ENCODE measurements at places on chromosomes 1 and 21.

DNA sequence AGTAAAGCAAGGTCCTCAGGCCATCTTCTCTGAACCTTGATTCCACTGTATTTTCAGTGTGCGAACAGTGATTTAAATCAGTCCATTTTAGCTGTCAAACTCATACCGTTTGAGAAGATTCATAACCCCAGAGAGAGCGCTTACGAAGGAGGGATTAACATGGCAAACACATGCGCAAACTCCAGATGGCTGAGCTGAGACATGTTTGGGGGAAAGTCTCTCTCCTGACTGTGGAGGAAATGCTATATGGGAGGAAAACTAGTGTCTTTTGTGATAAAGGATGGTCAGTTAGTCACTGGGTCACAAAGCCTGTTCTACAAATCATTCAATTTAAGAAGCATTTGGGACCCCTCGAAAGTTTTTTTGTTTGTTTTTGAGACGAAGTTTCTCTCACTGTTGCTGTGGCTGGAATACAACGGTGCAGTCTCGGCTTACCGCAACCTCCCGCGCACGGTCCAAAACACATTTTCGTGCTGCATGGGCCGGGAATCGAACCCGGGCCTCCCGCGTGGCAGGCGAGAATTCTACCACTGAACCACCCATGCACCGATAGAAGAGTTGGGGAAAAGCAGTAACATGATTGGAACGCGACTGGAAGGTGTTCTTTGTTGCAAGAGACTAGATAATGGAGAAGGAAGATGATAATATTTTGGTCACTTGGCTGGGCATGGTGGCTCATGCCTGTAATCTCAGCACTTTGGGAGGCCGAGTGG, 58.4 kb upstream of the CXADR start:
- peak; percentile 61 for DNase-seq

DNA sequence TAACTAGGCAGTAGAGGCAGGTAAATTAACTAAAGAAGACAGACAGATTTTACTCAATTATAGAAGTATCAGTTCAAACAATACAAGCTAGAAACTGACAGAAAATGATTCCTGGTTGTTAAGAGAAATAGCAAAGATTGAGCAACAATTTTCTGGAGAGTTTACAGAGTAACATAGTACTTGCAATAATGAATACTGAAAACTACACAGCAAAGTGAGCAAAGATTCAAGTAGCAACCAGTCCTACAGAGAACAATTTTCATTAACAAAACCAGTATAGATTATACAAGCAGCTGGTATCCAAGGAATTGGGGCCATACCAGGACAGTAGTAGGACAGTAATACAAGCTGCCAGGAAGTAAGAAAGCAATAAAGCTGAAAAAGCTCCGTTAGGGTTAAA, 37.6 kb downstream of the EYA3 start:
- no peak for DNase-seq

DNA sequence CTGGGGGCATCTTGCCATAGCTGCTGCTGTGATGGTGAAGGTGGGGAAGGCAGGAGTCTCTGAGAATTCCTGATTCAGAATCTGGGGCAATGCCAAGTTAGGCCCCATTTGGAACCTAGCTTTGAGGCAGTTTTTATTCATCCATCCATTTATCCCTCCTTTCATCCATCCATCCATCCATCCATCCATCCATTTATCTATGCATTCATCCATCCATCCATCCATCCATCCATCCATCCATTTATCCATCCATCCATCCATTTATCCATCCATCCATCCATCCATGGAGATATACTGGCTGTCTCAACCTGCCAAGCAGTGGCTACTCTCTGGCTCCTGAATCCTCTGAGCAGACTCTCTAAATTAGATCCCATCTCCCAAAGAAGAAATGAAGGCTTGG, 83.1 kb downstream of the PRDM16 start:
- DNase-seq, result no peak

DNA sequence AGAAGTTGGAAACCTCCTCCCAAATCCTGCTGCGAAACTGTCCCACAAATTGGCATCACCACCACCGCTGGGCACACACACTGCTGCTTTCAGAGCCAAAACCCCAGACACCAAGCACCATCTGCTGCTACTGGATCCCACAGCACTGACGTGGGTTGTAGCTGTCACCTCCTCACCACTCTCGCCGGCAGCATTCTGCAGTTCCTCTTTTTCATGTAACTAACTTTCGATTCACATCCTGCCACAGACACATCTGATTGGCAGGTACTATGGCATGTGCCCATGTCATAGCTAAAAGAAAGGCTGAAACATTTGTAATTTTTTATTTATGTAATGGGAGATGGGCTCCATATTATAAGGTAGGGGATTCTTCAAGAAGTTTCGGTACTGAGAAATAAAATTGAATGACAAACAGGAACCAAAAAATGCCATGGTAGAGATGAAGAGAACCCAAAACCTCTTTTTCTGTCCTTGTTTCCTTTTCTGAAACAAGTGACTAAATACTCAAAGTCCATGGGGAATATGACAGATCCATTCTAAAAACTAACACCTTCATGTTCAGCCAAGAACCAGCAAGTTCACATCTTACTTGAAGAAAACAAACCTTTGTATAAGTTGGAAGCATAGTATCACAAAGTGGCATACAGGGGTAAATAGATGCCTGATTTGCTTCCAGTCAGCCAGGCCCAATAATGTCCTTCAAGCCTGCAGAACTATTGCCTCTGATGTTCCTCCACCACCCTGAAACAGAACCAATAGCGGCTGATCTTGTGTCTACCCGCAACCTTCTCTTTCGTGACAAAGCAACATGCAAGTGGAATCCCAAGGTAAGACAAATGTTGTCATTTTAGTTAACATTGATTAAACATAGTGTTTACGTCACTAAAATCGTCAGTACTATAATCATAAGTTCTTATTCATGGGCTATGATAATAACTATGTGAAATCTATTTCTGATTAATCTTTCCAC, 26.6 kb upstream of the RGS13 start:
- DNase-seq, result peak; percentile 86

- DNase-seq, result no peak
Measured at GRCh38 chr1:166859597-166859996, 16.5 kb downstream of the TADA1 start.

GRCh38 chr1:57468641-57469523, 45.0 kb upstream of the DAB1 start:
- DNase-seq, result no peak

DNA sequence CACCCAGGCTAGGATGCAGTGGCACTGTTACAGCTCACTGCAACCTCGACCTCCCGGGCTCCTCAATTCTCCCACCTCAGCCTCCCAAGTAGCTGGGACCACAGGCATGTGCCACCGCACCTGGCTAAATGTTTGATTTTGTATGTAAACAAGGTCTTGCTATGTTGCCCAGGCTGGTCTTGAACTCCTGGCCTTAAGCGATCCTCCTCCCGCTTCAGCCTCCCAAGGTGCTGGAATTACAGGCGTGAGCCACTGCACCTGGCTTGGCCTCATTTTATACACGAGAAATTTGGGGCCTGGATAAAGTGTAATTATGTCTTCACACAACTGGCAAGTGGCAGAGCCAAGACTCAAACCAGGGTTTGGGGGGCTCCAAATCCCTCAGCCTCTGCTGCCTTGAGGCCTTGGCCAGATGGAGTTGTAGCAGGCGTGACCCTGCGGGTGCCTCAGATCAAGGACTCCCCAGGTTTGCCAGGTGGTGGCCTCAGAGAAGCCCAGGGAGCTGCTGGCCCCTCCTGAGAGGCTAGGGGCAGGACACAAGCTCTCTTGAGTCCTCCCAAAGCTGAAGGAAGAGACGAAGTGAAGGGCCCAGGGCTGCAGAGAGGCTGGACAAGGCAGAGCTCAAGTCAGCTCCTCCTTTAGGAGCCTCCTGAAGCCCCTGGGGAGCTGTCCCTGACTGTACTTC, 61.7 kb downstream of the MDM4 start:
- DNase-seq, result no peak

DNA sequence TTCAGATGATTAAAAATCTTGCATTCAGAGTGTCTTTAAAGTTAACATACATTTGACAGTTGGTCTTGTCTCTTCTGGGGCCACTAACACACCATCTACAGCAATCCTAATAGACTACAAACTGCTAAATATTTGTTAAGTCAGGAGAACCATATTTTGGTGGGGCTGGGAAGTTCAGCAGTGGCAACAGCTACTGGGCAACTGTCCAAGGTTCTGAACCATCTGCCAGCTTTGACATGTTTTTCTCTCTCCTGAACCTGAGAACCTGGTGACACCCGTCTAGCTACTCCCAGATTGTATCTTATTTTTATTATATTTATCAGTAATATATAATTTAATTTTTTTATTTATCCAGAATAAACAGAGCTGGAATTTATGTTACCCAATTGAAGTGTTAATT, 199.0 kb upstream of the DPYD start:
- no peak for DNase-seq

- no peak for DNase-seq
Measured at GRCh38 chr1:241606544-241606943, 33.6 kb downstream of the CHML start.
